ENCODE measurements at places on chromosomes 11 and 22.

DNA sequence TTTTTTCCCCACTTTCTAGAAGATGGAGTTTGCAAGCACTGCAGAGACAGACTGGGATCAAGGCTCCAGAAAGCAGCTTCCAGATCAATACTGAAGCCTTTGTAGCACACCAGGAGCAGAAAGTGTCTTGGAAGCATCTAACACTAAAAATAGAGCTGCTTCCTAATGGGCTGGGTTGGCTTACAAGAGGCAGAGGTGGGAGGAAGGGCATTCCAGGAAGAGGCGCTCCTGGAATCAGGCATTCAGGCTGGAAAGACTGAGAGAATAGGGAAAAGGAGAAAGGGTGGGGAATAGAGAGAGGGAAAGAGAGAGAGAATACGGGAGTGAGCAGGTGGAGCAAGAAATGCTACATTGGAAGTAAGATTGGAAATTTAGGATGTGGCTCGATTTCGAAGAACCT, 395.9 kb downstream of the OPCML start:
- no peak for DNase-seq

- no peak for DNase-seq
Observed at GRCh38 chr11:65301491-65302329, 13.0 kb upstream of the CDC42EP2 start.

DNA sequence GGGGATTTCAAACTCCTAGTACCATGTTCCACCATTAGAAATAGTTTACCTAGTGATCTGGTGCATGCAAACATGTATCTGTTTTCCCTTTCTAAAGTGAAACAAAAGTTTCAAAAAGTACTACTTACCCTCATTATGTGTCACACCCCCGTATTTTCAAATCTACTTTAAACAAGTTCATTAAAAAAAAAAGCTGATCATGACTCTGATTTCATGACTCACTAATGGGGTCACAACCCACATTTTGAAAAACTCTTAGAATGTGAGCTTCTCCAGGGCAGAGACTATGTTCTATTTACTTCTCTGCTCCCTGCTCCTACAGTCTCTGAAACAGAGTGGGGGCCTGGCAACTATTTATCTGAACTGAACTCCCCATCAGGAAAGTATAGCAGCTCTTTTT, 18.2 kb downstream of the CHRM1 start:
- DNase-seq = no peak

DNA sequence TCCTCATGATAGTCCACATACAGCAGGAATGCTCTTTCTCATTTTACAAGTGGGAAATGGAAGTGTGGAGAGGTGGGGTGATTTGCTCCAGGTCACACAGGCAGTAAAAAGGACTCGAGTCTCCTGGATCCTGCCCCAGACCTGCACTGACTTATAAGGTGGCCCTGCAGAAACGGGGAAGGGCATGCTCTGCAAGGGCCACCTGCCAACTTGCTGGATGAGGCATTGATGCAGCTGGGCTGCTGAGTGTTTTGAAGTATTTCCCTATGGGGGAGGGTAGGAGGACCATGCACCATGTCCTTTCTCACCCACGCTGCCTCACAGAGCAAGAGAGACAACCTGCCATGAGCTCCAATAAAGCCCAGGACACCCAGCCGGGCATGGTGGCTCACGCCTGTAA, 36.9 kb downstream of the OR6Q1 start:
- no peak for DNase-seq

GRCh38 chr11:123494195-123495050, 64.4 kb downstream of the GRAMD1B start:
- peak; percentile 60 for DNase-seq

- DNase-seq = peak; percentile 46
Observed at GRCh38 chr22:30328466-30329049, 1.8 kb upstream of the TBC1D10A start.

- DNase-seq = no peak
Observed at GRCh38 chr11:1906181-1906580, 13.3 kb upstream of the TNNT3 start.

DNA sequence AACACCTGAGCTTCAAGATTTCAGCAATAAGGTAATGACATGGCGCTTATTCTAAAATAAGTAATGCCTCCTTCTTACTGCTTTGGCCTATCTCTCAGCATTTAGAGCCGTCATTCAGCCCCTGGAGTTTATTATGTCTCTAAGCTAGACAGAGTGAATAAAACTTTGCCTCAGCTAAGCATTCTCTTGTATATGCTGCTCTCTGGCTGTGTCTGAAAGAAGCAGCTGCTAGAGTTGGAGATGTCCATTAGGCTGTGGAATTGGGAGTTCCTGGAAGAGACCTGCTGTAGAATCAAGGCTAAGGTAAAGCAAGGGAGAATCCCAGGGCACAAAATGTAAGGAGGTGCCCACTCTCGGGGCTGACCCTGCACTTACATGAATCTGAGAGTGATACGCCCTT, 35.5 kb upstream of the TTC12 start:
- DNase-seq = no peak

DNA sequence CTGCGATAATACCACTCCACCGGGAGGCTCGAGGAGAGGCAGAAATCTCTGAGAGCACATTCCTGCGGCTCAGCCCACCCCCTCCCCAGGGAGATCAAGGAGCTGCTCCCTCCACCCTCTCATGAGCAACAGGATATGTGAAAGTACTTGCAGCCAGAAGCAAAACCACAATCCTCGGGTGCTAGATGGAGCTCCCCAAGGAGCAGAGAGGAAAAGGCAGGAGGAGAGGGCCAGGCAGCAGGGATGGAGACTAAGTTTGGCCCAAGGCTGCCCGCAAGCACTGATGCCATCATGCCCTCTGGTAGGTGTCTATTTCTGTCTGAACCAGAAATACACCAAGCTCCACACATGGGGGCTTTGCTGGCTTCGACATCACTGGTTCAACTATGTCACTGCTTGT, 22.3 kb downstream of the VPS37C start:
- DNase-seq = peak; percentile 95

- DNase-seq = no peak
Observed at GRCh38 chr22:39716534-39716933, 146.0 kb downstream of the CACNA1I start.

GRCh38 chr11:71130106-71130505, 122.3 kb downstream of the SHANK2 start:
- no peak for DNase-seq

- DNase-seq = no peak
Observed at GRCh38 chr11:19506816-19507486, 205.7 kb upstream of the NAV2 start.

DNA sequence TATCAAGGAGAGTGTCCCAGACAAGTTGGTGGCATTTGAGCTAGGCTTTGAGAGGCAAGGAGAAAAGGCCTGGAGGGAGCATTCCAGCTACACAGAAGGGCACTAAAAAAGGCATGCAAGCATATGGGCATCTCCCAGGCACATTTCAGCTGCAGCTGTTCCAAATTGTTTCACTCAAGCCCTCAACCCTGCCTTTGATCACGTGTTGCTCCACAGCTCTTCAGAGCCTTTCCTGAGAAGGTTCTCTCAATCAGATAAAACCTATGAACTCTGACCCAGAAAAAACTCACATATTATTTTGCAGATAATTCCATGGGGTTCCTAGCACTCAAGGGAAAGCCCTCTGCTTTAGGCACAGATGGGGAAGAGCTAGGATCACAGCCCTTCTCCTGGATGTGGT, 24.4 kb upstream of the HSPA8 start:
- DNase-seq = no peak

GRCh38 chr22:41074941-41075710, 17.3 kb upstream of the EP300 start:
- DNase-seq = no peak

GRCh38 chr11:72642043-72642883, 32.0 kb downstream of the PDE2A start:
- DNase-seq = no peak

- DNase-seq = peak; percentile 87
Observed at GRCh38 chr22:27318516-27318915, 483.0 kb downstream of the MN1 start.

DNA sequence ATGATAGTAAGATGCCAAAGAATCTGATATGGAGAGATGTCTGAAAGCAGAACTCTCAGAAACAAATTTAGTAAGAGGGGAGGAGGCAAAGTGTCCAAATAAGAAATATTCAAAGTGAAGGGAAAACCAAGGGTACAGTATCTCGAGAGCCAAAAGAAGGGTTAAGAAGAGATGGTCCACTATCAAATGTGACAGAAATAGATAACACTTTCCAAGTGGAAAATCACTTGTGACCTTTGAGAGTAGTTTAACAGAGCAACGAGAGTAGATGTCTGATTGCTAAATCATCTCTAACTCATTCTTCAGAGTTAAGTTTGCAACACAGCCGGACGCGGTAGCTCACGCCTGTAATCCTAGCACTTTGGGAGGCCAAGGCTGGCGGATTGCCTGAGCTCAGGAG, 4.3 kb upstream of the BUD13 start:
- DNase-seq = no peak

DNA sequence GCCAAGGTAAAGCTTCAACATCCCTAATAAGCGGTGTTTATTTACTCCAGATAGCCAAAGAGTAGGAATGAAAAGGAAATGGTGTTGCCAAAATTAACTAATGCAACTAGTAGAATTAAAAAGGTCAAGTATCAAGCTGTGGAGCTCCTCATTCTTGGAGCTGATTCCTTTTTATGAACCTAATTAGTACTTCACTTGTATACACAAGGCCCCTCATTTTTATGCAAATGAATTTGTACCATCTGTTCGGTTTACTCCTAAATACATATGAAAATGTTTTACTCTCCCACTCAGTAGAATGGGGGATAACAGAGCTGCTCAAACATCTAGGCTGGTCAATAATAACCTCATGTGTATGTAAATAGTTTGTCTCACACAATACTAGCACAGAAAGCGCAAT, 426.4 kb upstream of the LUZP2 start:
- no peak for DNase-seq

DNA sequence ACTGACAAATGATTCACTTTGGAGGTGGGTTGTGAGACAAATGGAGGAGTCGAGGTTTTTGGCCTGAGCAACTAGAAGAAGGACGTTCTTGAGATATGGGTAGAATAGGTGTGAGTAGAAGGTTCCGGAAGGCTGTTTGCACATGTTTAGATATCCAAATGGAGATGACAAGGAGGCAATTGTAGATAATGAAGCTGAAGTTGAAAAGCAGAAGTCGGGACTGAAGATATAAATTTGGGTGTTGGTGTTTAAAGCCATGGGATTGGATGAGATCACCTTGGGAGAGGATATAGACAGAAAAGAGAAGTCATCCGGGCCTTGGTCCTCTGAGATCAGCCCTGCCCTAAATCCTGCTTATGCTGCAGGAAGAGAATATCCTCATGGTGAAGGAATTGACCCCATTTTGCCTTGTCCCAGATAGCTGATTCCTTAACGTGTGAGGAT, 75.5 kb upstream of the CD44 start:
- DNase-seq = no peak

GRCh38 chr11:65110354-65110861, 1.3 kb upstream of the TM7SF2 start:
- DNase-seq = peak; percentile 74
